ENCODE measurements at places on chromosomes 5 and 9.

- DNase-seq, result no peak
Measured at GRCh38 chr9:134936346-134937163, 18.8 kb upstream of the FCN1 start.

- DNase-seq, result no peak
Measured at GRCh38 chr5:93582677-93583438, at the start of gene NR2F1. TSS of gene NR2F1 (plus strand) at chr5:93583222. CDS start at chr5:93585024, 1,802 bp downstream.

GRCh38 chr9:8815931-8816330, 1016.4 kb upstream of the DMAC1 start:
- no peak for DNase-seq

GRCh38 chr5:131541071-131541470, 94.0 kb downstream of the RAPGEF6 start:
- no peak for DNase-seq

DNA sequence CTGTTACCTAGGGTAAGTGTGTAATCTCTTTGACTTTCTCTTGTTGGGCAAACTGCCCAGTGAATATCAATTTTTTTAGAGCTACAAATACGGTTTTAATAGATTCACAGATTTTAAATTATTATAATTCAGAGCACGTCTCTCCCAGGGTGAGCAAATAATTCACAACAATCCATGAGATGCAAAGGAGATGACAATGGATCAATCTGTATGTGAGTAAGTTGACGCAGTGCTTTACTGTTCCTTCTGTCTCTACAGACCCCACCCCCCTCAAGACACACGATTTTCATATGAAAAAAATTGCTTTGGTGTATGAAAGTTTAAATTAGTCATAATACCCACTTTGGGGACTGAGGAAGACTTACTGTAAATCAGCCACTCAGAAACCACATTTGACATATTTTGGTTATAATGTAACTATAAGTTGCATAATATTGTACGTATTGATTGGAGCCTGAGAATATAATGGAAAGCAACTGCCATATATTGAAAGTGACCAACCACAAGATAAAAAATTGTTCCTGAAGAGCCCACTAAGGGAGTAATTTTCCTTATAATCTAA, 201.7 kb downstream of the BNC2 start:
- DNase-seq, result no peak

- DNase-seq, result peak; percentile 22
Measured at GRCh38 chr9:120579139-120580050, 572 bp downstream of the CDK5RAP2 start.

DNA sequence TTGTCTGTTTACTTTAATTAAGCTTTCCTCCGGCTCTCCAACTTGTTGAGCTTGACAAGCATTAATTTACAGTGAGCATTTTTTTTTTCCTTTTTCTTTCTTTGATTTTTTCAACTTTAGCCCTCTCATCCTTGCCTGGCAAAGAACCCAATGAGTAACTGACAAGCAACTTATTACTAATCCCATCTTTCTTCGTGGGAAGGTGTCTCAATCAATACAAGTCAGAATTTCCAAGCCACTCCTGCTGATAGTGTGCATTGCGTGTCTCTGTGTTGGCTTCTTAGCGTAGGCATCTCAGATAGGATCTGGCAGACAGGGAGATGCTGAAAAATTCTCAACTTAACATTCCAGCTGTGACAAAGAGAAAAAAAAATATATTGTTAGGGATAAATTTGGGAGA, 527.7 kb upstream of the WWC1 start:
- no peak for DNase-seq

DNA sequence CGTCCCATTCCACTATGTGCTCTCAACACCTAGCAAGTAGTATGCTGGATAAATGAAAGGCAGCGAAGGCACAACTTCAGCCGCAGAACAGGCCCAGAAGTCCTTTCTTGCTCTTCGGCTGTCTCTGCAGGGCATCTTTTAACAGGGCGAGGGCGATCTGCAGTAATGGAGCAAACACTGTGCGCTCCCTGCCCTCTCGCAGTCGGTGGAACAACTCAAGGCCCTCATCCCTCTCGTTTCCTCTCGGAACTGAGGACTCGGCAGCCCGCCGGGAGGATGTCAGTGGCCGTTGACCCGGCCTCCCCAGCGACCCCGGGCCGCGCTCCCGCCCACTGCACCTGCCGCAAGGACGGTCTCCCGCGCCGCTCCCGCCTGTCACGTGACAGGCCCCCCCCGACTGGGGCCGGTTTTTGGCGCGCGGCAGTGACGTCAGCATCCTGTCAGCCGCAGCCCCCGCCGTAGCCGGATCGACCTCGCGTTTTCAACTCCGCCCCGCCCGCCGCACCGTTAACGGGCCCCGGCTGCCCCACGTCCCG, 1.1 kb downstream of the ZNF367 start:
- peak; percentile 94 for DNase-seq

DNA sequence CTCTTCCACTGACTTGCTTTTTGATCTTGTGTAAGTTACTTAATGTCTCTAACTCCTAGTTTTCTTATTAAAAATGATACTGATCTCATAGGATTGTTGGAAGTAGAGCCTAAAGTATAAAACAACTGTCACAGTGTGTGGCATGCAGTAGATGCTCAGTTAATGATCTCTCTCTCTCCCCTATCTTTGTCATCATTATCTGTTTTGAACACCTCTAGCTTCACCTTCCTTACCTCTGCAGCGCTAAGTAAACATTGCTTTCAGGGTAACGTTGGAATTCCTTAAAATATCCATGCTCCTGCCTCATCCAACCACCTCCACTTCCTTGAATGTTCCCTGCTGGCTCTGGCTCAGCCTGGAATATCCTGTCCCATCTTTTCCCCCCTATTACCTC, 110.4 kb downstream of the RGS3 start:
- DNase-seq, result no peak

DNA sequence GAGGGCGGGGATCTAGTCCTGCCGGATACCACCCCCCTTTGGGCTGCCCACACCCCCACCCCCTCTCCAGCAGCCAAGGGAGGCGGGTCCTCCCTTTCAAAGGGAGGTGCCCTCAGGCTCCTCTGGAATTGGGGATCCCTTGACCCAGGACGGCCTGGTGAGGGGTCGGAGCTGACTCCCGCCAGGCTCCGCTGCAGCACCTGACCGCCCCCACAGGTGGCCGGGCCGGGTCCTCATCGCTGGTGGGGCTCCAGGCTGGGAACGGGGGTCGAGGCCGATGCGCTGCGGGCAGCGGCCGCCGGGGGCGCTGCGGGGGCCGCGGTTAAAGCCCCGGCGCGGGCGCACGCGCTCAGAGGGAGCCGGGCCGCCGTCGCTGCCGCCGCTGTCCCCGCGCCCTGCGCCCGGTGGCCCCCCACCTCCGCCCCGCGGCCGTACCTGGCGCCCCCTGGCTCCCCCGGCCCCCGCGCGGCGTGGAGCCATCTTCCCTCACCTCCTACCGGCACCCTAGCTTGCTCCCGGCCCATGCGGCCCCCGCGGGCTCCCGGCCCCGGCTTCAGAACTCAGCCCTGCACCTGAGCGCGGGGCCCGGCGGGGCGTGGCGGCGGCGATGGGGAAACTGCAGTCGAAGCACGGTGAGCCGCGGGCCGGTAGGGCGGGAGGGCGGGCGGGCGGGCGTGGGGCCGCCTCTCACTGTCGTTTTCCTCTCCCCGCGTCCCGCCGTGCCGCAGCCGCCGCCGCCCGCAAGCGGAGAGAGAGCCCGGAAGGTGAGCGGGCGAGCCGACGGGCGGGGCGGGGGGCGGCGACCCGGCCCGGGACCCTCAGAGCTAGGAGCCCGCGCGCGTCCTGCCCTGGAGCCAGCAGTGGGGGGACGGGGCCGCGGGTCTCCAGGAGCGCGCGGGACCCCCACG, at the start of gene NKD2:
Gene NKD2, plus strand, starts transcription at position 352 of the 908 bp plus-strand sequence. Its CDS starts 256 bp downstream, at position 608.
- DNase-seq, result peak; percentile 53

- no peak for DNase-seq
Measured at GRCh38 chr5:43312076-43312661, 1.0 kb downstream of the HMGCS1 start.

GRCh38 chr5:14450018-14450524, 131.5 kb upstream of the OTULINL start:
- no peak for DNase-seq

DNA sequence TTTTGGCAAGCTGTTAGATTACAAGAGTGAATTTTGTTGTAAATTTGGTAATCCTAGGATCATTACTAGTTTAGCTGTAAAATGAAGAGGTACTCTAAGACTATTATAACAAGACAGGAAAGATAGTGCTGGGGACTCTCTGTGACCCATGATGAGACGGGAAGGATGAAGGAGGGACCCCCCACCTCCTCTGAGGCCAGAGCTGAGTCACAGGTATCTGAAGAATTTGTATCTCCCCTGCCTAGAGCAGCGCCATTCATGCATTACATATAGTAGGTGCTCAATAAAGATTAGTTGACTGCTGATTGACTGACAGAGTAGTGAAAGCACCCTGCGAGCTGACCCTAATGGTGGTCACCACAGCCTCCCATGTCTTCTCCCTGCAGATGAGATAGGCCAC, 202.8 kb downstream of the SNX18 start:
- DNase-seq, result no peak

GRCh38 chr9:129852579-129852978, 17.3 kb downstream of the USP20 start:
- no peak for DNase-seq

DNA sequence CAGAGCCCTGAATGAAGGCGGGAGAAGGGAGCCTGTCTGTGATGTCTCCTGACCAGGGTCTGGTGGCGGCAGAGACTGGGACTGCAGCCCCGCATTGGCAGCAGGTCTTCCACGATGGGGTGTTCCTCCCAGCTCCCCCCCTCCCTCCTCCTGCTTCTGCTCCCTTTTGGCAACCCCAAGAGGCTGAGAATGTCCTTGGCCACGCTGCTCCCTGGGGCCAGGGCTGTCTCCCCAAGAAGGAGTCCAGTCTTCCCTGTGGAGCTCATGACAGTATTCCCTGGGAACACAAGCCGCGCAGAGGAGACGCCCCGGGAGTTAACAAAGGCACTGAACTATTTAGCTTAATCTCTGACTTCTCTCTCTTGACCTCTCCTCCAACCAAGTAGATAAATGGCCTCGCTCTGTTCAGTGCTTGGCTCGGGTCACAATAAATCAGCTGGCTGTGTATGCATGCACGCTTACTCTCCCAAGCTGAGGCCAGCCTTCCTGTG, 84.0 kb upstream of the NEURL1B start:
- no peak for DNase-seq

DNA sequence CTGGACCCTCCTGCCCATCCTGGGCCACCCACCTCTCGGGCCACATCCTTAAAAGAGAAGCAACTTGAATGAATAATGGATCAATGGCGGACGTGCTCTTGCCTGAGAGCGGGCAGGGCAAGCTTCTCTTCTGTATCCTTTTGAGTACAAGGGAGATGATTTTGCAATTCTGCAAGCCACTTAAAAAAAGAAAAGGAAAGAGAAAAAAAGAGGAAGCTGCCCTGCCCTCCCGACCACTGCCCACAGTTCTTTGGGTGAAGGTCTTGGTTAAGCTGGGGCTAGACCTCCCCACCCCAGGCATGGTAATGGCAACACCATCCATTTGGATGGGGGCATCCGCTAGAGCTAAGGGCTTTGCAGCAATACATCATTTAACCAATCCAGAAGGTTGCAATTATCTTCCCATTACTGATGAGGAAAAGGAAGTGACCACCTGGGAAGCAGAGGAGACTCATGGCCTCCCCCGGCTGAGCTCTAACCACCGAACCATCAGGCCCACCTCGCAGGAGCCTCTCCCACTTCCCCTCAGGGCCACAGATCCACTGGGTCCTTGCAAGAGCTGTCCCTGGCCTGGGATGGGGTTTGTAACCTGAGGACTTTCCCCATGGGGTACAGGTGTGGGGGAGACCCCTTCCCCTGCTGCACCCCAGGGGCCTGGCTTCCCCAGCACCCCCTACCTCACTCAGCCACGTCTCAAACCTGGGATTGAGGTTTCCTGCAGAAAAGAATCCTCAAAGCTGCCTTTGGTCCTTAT, 27.8 kb upstream of the LAMC3 start:
- no peak for DNase-seq

DNA sequence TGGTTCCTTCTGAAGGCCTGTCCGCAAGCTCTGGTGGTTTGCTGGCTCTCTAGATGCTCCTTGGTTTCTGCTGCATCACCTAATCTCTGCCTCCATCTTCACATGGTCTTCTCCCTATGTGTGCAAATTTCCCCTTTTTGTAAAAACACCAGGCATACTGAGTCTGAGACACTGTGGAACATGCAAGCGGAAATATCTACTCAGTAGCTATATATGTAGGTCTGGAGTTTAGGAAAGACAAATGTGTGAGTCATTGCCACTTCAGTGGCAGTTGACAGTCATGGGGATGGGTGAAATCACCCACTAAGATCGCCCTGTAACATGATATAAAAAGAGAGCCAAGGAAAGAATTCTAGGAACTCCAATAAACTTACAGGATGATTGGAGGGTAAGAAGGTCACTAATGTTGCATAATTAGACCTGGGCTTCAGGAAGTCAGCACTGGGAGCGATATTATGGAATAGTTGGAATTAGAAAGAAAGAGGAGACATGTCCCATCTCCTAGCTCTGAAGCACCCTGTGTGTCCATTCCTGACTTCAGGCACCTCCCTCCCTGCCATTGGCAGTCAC, 22.7 kb upstream of the UBLCP1 start:
- DNase-seq, result no peak

GRCh38 chr9:26524267-26524666, 368.3 kb downstream of the CAAP1 start:
- DNase-seq, result no peak

- peak; percentile 67 for DNase-seq
Measured at GRCh38 chr5:17216176-17216973, 1.1 kb upstream of the BASP1 start.

DNA sequence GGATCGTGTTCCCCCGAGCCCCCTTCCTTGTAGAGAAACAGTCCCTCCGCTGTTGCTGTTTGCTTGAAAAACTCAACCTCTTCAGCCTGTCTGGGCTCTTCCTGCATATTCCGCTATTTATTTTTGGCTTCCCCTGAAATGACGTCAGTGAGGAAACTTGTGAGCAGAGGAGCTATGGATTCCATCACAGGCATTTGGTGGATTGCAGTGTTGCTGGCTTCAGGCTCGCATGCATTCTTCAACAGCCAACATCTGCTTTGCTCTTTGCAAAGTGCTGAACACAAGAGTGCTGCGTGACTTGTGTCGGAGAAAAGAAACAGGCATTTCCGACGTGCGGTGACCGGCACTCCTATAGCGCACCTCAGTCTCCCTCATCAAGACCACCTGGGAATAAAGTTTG, 232.7 kb downstream of the RFK start:
- no peak for DNase-seq
